ENCODE measurements at places on chromosomes 12 and 14.

GRCh38 chr14:55240526-55241178 is 30.6 kb upstream of the FBXO34 start:
- no peak for DNase-seq

DNA sequence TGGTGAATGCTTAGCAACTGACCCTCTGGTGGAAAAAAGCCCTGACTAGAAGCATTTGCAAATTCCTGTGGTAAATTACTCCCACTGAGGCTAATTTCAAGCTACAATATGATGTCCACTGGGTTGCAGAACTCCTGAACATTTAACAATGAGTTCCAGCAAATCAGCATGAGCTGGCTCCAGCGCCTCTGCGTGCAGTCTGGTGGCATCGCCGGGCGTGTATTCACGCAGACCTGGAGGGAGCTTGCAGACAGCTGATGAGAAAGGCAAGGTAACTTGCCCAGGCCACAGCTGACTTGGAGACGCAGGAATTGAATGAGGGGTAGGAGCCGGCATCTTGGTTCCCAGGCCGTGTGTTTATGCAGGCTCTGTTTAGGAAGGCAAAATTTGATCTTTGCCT is 45.1 kb upstream of the KCNA1 start:
- no peak for DNase-seq

- DNase-seq: no peak
Measured at GRCh38 chr14:88552876-88553275, 1.9 kb downstream of the PTPN21 start.

DNA sequence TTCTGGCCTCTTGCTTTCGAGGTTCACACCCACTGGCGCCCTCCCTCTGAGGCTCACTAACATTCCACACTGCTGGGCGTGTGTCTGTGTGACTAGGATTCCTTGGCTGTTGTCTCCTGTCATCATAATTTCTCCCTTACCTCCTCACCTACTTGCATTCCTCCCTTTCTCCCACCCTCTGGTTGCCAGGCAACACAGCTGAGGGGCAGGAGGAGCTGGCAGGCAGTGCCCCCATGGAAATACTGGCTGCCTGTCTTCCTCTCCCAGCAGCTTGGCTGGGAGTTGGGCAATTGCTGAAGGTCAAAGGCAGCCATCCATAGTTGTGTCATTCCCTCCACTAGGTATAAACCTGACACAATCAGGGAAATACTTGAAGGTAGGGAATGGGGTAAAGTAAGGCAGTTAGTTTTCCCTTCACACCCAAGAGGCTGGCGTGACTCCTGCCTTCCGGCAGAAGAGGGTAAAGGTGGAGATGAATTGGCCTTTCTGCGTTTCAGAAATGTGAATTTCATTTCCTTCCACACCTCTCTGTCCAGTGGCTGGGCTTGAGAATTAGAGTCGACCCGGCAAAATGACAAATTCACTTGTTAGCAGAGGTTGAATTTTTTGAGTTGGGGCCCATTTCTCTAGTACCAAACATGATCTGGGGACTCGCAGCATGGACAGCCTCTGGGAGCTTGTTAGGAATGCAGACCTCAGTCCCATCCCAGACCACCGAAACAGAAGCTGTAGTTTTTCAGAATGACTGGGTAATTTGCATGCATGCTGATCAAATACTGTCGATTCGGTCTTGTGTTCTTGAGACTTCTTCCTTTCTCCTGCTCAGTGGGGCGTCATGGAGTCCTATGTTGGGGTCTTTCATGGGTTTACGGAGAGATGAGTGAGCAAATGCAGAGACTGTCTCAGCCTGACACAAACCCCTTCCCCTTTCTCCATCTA is 24.3 kb upstream of the EMP1 start:
- DNase-seq: peak; percentile 12

DNA sequence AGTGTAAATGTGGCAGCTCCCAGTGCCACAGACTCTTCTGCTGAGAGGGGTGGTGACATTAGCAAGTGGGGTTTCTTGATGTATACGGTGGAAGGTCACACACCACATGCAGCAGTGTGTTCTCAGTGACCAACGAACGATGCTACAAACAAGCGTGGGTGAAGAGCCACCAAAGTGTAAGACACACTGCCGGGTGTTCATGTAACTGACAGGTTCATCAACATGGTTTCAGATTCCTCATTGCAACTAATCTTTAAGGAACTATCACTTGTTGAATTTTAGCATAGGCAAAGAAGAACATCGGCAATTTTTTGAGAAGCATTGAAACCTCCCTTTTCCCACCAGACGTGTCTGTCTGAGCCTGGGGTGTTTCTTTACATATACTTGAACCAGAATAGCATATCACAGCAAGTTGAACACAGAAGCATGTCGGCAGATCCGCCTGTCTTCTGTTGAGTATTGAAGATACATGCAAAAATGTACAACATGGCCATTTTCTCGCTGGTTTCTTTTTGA is 58.8 kb downstream of the PPP2R5C start:
- DNase-seq: peak; percentile 62
